ENCODE measurements at places on chromosomes 2 and 18.

GRCh38 chr2:166375736-166376487 lies at the start of gene SCN9A:
TSS of gene SCN9A (minus strand) at chr2:166375944. CDS start at chr2:166311756, 64,188 bp downstream.
- DNase-seq = peak; percentile 46

- no peak for DNase-seq
Observed at GRCh38 chr2:100976645-100977391, 25.3 kb upstream of the RPL31 start.

DNA sequence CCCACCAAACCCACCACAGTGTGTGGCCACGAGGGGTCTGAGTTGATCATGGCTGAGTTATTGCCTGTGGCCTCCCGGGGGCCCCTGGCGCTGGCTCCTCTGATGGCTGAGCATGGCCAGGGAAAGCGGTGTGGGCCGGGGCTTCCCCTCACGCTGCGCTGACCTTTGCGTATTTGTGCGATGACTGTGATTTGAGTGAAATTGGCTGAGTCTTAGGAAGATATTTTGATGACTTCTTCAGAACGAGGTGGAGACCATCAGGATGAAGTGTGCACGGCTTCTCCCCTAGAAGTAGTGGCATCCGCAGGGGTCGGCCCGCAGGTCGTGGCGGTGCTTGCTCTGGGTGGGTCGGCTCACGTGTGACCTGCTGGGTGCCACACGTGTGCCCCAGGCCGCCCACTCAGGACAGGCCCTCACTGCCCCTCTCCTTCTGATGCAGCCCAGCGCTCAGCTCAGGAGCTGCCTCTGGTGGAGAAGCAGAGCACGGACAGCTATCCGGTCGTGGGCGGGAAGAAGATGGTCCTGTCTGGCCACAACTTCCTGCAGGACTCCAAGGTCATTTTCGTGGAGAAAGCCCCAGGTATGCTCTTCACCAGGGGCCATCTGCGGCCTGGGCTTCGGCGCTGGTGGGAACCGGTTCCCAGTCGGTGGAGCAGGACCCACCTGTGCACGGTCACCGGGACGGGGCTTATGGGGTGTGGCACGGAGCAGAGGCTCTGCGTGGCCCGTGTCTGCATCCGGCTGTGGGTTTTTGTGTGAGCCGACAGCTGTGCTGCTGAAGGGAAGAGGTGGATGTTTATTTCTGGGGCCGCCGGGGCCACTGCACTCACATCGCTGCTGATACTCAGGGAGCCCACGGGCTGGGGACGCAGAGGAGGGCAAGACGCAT lies 55.8 kb downstream of the NFATC1 start:
- no peak for DNase-seq

- DNase-seq = no peak
Observed at GRCh38 chr2:25598911-25599310, 74.5 kb downstream of the DTNB start.

DNA sequence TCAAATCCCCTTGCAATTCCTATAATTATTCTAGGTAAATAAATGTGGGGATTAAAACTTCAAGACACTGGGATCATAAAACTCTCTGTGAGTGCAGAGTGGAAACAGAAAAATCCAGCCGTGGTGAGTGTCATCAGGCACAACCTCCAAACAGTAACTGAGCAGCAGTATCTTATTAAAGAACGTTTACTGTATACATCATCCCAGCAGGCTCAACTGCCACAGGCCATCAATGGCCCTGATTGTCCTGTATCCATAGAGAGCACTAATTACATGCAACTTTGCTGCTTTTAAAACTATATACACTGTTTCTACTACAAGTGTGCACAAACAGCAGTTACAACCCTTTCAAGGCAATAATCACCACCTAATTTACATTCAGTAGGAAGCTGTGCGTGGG lies 23.9 kb downstream of the GAREM1 start:
- DNase-seq = no peak

GRCh38 chr2:240427729-240428128 lies 7.7 kb upstream of the GPC1 start:
- DNase-seq = no peak

All from HT-29 (cell line).